ENCODE measurements at places on chromosomes 11 and 22.

GRCh38 chr11:60844870-60845221 lies 2.9 kb downstream of the CCDC86 start:
- no peak for DNase-seq

DNA sequence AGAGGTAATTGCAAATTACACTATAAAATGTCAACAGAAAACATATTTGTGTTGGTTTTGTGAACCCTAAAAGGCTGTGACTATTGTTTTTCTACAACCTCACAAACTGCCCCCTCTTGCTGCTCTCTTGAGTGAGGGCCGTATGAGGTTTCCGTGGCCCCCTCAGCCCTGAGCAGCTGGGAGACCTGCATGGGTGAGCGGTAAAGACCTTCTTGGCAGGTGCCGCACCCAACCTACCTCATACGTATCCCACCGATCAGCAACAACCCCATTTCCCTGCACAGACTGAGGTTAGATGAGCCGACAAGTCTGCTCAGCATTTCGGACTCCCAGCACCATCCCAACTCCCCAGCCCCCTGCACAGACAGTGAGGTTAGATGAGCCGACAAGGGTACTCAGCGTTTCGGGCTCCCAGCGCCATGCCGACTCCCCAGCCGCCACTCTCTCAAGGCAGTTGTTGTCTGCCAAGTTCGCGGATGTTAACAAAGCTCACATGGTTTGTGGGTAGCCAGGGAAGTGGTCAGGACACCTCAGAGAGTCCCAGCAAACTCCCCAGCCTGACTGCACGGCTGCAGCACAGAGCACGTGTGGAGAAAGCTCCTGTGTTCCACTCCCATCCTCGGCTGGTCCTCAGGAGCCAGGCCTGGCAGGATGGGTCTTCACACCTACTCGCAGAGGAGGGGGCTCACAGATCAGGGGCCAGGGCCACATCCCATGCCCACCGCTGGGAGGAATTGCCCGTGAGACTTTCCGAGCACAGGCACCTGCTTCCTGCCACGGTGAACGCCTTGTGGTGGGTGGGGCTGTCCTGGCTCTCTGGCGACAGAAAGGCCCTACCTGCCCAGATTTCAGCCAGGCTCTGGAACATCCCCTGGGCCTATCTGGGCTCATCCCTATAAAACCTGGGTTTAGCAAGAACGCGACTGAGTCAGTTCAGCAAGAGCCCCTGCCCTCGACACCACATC lies 502.9 kb downstream of the BRD1 start:
- DNase-seq, result no peak

DNA sequence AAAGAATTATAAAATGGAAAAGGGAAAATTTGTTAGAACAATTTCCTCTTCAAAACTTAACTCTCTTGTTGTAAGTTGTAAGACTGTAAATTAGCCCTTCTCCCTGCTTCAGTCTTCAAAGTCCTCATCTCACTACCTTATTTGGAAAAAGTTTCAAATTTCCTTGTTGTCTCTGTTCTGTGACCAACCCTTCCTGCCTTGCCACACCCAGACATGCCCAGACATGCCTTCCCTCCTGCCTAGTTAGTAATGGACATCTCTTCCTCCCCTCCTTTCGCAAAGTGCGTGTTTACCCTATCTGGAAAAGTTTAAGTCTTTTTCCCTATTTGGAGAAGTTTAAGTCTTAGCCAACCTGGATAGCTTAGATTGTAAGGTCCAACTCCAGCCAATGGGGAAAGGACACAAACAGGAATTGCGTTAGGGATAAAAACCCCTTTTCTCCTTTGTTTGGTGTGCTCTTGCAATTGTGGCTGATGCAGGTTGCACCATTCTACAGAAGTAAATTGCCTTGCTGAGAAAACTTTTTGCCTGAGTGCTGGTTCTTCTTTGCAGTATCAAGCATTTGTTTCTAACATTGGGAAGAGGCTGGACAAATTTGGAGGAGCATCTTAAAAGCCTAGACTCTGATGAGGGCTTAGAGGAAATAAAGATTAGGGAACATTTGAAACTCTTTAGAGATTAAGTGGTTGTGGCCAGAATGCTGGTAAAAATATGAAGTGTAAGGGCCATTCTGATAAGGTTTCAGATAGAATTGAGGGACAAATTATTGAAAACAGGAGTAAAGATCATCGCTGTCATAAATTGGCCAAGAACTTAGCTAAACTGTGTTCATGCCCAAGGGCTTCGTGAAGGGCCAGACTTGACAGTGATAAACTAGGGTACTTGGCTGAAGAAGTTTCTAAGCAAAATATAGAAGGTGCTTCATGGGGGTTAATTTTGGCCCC lies 15.4 kb downstream of the OR52K2 start:
- DNase-seq, result no peak

DNA sequence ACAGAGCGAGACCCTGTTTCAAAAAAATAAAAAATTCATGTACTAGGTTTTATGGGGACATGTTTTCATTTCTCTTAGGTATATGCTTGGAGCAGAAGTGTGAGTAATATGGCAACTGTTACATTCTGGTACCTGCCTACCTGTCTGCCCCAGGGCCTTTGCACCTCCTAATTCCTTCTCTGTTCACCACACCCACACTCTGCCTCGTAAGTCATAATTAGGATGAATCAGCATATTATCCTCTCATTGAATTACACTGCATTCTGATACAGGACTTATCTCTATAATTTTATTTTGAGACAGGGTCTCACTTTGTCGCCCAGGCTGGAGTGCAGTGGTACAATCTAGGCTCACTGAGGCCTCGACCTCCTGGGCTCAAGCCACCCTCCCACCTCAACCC lies 3.1 kb upstream of the RAPSN start:
- no peak for DNase-seq

GRCh38 chr11:21295508-21295907 lies 626.1 kb downstream of the NELL1 start:
- no peak for DNase-seq

- DNase-seq, result no peak
Measured at GRCh38 chr22:28710107-28710506, 30.5 kb upstream of the TTC28 start.

DNA sequence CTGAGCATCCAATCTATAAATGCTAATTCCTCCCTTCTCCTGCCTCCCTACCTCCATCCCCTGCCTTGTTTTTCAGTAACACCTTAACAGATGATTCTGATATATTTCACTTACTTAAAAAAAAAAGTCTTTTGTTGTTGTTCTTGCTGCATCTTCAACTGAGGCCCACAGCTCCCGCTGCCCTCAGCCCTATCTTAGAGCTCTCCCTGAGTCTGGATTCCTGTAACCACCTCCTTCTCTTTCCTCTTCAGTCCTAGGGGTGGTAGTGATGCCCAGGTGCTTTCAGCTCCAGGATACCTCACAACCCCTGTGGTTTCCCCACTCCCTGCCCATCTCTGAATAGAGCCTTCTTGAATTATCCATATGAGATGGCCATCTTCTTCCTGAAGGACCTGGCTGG lies 3.7 kb upstream of the KCNE3 start:
- DNase-seq, result no peak

DNA sequence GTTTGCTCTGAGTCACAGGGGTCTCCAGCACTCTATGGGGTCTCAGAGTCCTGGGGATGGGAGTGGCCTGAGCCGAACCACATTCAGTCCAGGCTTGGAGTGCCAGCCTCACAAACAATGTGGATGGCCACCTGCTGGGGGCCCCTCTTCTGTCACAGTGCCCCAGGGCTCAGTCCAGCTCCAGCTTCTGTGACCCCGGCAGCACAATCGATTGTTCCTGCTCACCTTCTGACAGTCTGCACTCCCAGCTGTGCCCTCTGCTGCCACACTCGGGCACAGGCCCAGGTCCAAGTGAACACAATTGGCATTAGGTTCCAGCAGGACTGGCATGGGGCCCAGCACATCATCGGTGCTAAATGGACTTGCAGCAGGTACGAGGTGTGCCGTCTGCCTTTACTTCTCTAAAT lies 84.8 kb downstream of the TP53I11 start:
- no peak for DNase-seq

- no peak for DNase-seq
Measured at GRCh38 chr11:35781861-35782470, 119.4 kb downstream of the TRIM44 start.

GRCh38 chr11:86099874-86100273 lies 31.0 kb upstream of the PICALM start:
- no peak for DNase-seq

DNA sequence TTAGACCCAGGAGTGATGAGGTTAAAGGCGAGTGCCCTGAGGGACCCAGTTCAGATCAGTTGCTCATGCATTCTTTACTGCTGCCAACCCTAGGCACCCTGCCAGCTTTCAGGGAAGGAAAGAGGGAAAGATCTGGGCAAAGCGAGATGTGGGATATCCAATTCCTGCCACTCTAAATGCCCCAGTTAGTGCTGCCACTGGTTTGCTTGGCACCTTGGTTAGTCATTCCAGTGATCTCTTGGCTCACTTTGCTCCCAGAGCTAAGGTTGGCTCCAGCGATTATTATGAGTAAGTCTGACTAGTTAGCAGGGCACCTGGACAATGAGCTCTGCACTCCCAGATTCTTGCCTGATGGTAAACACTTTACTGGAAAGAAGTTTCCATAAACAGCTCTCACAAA lies 85.0 kb downstream of the INSC start:
- DNase-seq, result no peak

- no peak for DNase-seq
Measured at GRCh38 chr22:26615149-26615548, 2.7 kb downstream of the CRYBB1 start.

GRCh38 chr22:22156716-22157347 lies 87.8 kb upstream of the VPREB1 start:
- peak; percentile 62 for DNase-seq

DNA sequence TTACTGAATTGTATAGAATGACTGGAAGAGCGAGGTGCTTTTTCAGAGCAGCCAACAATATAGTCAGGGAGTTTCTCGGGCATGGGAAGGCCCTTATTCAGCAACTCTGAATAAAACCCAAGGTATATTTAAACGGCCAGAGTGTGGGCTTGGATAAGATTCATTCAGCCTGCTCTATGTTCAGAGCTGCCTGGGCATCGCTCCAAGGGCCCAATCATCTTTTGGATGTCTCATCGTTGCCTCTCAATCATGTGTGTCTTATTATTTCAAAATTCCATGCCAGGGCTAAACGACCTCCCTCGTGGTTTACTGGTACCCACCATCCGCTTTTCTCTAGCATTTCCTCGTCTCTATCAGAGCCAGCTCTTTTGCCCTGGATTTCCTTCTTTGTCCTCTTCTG lies 19.5 kb upstream of the NTM start:
- no peak for DNase-seq

DNA sequence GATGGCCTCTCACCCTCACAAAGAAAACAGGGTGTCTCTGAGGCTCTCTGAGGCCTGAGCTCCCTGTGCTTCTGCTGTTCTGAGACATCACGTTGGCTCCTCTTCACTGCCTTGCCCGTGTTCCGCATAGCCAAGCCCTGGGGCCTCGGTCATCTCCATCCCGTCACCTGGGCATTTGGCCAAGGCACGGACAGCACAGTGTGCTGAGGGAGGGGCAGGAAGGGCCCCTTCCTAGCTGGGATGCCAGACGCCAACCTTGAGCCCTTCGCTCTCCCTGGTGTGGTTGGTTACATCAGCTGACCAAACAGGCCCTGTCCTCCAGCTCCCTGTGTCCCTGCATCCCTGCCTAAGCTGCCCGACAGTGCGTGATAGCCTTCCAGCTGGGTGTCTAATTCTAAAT lies 25.9 kb downstream of the MOV10L1 start:
- no peak for DNase-seq

GRCh38 chr11:11668781-11669180 lies 47.0 kb upstream of the GALNT18 start:
- no peak for DNase-seq

GRCh38 chr11:71997594-71997993 lies 1.1 kb upstream of the IL18BP start:
- DNase-seq, result no peak
